ENCODE measurements at places on chromosomes 12 and 14. TPM values are rescaled to one million over a fixed set of nuclear protein-coding genes. Genes with fewer than 3 reads are reported as not detected.

GRCh38 chr14:65025818-65026217, 39.1 kb downstream of the FNTB start:
- no peak overlapping the region for H3K4me3 ChIP-seq
- DNase-seq: no peak
- H3K36me3 ChIP-seq: peaks cover 1% of the 10 kb centered on the region
- H3K27me3 ChIP-seq: no peaks in the 10 kb centered on the region
- H3K27ac ChIP-seq: no peak overlapping the region
- no peaks in the 10 kb centered on the region for H3K4me1 ChIP-seq

- peaks cover 5% of the 10 kb centered on the region for H3K4me1 ChIP-seq
- no peak for DNase-seq
- no peak overlapping the region for H3K4me3 ChIP-seq
- peak overlapping the region; percentile 90 for H3K27ac ChIP-seq
- no peaks in the 10 kb centered on the region for H3K27me3 ChIP-seq
These were observed 1.7 kb downstream of the ORAI1 start for GRCh38 chr12:121628037-121628436.

- no peaks in the 10 kb centered on the region for H3K27me3 ChIP-seq
- no peaks in the 10 kb centered on the region for H3K36me3 ChIP-seq
These were observed 7.5 kb upstream of the TSPAN9 start for GRCh38 chr12:3069714-3070113.

- H3K27me3 ChIP-seq: peaks cover 24% of the 10 kb centered on the region
- H3K4me3 ChIP-seq: no peak overlapping the region
- DNase-seq: no peak
- peaks cover 3% of the 10 kb centered on the region for H3K4me1 ChIP-seq
- no peak overlapping the region for H3K27ac ChIP-seq
These were observed 1.4 kb upstream of the HOXC10 start for GRCh38 chr12:53983568-53983949.

Gene ETFBKMT
- total RNA-seq: 4.6 TPM

Gene PPP1R36
- 0.08 TPM for total RNA-seq

Gene C14orf39
- total RNA-seq: not detected

DNA sequence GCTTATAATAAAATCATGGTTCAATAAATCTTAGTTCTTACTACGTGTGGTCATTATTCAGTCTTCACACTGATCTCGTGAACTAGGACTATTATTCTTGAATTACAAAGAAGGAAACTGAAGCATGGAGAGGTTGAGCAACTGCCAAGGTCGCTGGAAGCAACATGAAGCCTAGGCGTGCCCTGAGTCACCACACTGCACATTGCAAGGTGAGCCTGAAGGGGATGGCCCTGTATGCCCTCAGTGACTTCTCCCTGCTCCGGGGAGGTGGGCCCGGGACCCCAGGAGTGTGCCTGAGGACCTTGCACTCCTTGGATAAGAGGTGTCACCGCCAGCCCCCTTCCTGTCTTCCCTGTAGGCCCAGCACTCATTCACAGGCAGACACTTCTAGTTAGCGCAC, 161.6 kb downstream of the CACNA1C start:
- no peak for DNase-seq
- no peaks in the 10 kb centered on the region for H3K36me3 ChIP-seq
- no peaks in the 10 kb centered on the region for H3K27me3 ChIP-seq
- no peak overlapping the region for H3K4me3 ChIP-seq

DNA sequence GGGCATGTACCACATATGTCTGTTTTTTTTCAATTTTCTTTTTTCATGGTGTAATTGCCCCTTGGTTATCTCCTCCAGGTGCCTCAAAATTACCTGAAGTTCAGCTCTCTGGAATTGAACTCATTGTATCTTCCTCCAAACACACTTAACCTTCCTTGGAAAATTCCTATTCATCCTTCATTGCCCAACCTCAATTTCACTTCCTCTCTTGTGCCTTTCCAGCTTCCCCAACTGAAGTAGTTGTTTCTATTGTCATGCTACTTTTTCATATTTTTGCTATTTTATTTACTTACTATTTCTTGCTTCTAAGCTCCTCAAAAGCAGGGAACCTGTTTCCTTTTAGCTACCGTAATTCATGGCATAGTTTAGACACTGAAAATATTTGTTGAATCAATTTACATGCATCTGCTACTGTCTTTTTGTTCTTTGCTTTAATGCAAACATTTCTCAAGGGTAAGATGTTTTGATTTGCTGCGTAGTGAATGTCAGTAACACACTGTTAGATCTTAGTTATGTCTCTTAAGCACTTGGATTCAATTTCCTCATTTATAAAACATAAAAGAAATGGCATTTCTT, 37.0 kb upstream of the STXBP6 start:
- H3K4me3 ChIP-seq: no peak overlapping the region
- no peaks in the 10 kb centered on the region for H3K4me1 ChIP-seq
- H3K27ac ChIP-seq: no peak overlapping the region
- H3K27me3 ChIP-seq: no peaks in the 10 kb centered on the region
